IPS DF 6.9 (cell line): ENCODE measurements at places on chromosomes 3 and 15.

DNA sequence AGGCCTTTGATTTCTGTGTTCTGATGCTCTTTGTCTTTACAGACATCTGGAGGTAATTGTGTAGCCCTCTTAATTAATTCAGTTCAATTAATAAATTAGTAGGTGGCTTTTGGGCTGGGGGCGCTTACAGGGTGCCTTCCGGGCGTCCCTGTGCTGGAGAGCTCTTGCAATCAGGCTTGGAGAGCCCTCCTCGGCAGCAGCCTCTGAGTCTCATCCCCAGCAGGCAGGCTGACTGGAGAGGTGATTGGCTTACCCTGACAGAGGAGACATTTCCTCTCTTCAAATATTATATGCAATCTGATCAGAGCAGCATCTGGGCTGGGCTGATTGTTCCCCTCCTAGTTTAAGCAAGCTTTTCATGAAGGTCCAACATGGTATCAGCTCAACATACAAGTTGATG, 250.7 kb downstream of the LPP start:
- H3K4me3 ChIP-seq, result no peak overlapping the region
- H3K27me3 ChIP-seq, result no peaks in the 10 kb centered on the region
- no peaks in the 10 kb centered on the region for H3K36me3 ChIP-seq
- no peaks in the 10 kb centered on the region for H3K4me1 ChIP-seq
- DNase-seq, result no peak
- no peak overlapping the region for H3K27ac ChIP-seq

DNA sequence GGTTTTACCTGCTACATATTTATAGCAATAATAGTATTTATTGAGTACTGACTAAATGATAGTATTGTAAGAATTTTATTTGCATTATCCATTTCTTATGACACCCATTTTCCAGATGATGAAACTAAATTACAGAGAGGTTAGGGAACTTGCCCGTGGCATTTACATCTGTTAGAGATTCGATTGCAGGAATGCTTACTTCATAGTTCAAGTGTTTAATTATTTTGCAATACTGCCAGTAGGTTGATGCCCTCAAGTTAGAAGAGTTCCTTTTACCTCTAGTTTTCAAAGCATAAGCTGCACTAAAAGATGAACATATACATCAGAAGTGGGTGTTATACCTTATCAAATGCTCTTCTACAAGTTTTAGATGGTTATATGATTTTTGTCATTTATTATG, 362.8 kb upstream of the RGMA start:
- no peaks in the 10 kb centered on the region for H3K27me3 ChIP-seq
- no peak for DNase-seq
- no peak overlapping the region for H3K27ac ChIP-seq
- peaks cover 5% of the 10 kb centered on the region; the same call in 1 of the 2 replicates for H3K4me1 ChIP-seq

DNA sequence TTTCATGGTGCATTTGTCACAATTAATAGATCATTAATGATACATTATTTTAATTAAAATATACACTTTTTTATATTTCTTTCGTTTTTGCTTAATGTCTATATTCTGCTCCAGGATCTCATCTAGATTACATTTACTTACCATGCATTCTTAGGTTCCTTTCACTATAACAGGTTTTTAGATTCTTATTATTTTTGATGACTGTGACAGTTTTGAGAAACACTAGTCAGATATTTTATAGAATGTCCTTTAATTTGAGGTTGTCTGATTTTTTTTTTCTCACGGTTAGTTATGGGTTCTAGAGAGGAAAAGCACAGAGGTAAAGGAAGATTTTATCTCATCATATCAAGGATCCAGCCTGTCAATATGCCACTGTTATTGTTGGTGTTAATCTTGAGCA, 595.8 kb upstream of the BCHE start:
- H3K27me3 ChIP-seq, result no peaks in the 10 kb centered on the region
- H3K4me1 ChIP-seq, result no peaks in the 10 kb centered on the region
- no peak overlapping the region for H3K27ac ChIP-seq
- H3K4me3 ChIP-seq, result no peak overlapping the region
- no peak for DNase-seq

- no peak for DNase-seq
- H3K36me3 ChIP-seq, result no peaks in the 10 kb centered on the region
- no peaks in the 10 kb centered on the region for H3K4me1 ChIP-seq
Measured at GRCh38 chr3:117524890-117525289, 815.3 kb downstream of the TUSC7 start.

DNA sequence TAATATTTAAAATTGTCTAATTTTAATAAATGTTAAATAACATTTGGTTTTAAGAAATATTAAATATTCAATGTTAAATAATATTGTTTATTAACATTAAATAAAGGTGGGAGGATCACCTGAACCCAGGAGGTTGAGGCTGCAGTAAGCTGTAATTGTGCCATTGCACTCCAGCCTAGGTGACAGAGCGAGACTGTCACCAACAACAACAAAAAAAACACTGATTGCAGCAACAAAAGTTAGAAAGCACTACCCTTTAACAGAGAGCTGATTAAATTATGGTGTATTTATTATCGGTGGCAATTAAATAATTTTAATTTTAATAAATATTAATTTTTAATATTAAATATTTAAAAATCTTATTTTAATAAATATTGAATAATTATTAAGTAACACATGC, 152.1 kb downstream of the ATG7 start:
- H3K27me3 ChIP-seq, result no peaks in the 10 kb centered on the region
- H3K4me3 ChIP-seq, result no peak overlapping the region
- no peaks in the 10 kb centered on the region for H3K4me1 ChIP-seq
- DNase-seq, result no peak

GRCh38 chr15:90305932-90306331, 40.5 kb downstream of the NGRN start:
- DNase-seq, result no peak
- H3K36me3 ChIP-seq, result no peaks in the 10 kb centered on the region
- no peak overlapping the region for H3K4me3 ChIP-seq
- H3K27ac ChIP-seq, result no peak overlapping the region

GRCh38 chr3:44984335-44984734, 8.3 kb downstream of the EXOSC7 start:
- H3K4me3 ChIP-seq, result no peak overlapping the region
- peaks cover 2% of the 10 kb centered on the region for H3K4me1 ChIP-seq
- H3K36me3 ChIP-seq, result 0 out of 2 replicates have a peak, but pooled peaks cover 3% of the 10 kb centered on the region
- no peak for DNase-seq
- H3K27ac ChIP-seq, result no peak overlapping the region
- H3K27me3 ChIP-seq, result no peaks in the 10 kb centered on the region

DNA sequence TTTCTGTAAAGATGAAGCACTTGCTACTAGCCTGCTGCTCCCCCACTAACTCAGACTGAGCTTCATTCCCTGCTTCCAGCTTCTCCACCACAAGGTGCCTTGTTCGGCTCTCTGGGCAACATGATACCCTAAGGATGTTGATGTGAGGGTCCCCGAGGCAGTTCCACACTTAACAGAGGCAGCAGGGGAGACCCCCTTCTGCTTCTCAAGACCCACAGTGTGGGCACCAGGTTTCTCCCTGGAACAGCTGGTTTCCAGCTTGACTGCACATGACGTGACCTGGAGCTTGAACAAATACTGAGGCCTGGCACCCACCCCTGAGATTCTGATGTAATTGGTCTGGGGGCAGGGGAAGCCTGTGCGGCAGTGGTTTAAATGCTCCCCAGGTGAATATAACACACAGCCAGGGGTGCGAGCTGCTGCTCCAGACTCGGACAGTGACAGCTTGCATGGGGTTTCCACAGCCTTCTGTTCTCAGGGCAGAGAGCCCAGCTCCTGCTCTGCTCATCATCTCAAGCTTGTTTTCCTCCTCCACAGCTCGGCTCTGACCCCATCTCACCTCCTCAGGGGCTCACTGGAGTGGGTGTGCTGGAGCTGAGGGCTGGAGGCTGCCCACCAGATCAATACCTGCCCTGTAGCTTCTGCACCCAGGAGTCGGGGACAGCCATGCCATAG, 95.0 kb upstream of the HACD2 start:
- H3K27ac ChIP-seq, result no peak overlapping the region
- no peak overlapping the region for H3K4me3 ChIP-seq
- peaks cover 4% of the 10 kb centered on the region; the same call in 1 of the 2 replicates for H3K4me1 ChIP-seq
- no peaks in the 10 kb centered on the region for H3K27me3 ChIP-seq
- no peaks in the 10 kb centered on the region for H3K36me3 ChIP-seq
- no peak for DNase-seq

GRCh38 chr3:46566040-46566641, at the start of gene LRRC2:
TSS of gene LRRC2 (minus strand) at chr3:46566302. CDS start at chr3:46551591, 14,711 bp downstream.
- peak within 1 kb of the TSS; percentile 33; the same call in 1 of the 2 replicates for H3K4me3 ChIP-seq
- DNase-seq, result no peak
- peaks cover 1% of the 10 kb centered on the region; the same call in 1 of the 2 replicates for H3K4me1 ChIP-seq
- H3K27me3 ChIP-seq, result no peaks in the 10 kb centered on the region

DNA sequence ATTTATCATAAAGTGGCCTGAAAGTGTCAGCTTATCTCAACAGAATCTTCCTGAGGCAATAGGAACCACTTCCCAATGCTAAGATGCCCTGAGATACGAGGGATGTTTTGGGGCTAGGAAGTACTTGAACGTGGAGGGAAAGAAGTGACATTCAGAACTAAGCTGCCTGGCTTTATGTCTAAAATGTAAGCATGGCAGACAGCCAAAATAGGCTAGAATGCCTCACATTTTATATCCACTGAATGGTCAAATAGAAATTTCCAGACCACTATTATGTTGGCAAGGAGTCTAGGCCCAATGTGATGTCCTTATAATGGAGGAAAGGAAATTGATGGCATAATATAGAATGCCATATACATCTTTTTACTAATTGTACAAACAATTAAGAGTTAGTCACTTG, 154.9 kb downstream of the PEX5L start:
- H3K36me3 ChIP-seq, result no peaks in the 10 kb centered on the region
- no peak for DNase-seq
- no peak overlapping the region for H3K4me3 ChIP-seq
- no peaks in the 10 kb centered on the region for H3K27me3 ChIP-seq

GRCh38 chr15:65558997-65559760, 28.9 kb downstream of the HACD3 start:
- peaks cover 17% of the 10 kb centered on the region; the same call in 1 of the 2 replicates for H3K36me3 ChIP-seq
- DNase-seq, result no peak
- no peak overlapping the region for H3K4me3 ChIP-seq
- no peak overlapping the region for H3K27ac ChIP-seq
- no peaks in the 10 kb centered on the region for H3K27me3 ChIP-seq
- H3K4me1 ChIP-seq, result no peaks in the 10 kb centered on the region

- H3K36me3 ChIP-seq, result no peaks in the 10 kb centered on the region
- H3K27me3 ChIP-seq, result no peaks in the 10 kb centered on the region
Measured at GRCh38 chr3:187385296-187385695, 17.1 kb downstream of the RTP4 start.

- H3K4me1 ChIP-seq, result no peaks in the 10 kb centered on the region
- H3K36me3 ChIP-seq, result no peaks in the 10 kb centered on the region
- no peak overlapping the region for H3K27ac ChIP-seq
- H3K4me3 ChIP-seq, result no peak overlapping the region
- no peak for DNase-seq
Measured at GRCh38 chr3:190497811-190498210, 16.1 kb upstream of the IL1RAP start.

GRCh38 chr3:44510000-44510368, 32.5 kb upstream of the ZNF445 start:
- H3K4me1 ChIP-seq, result peaks cover 2% of the 10 kb centered on the region; the same call in 1 of the 2 replicates
- H3K27ac ChIP-seq, result no peak overlapping the region
- peak overlapping the region; percentile 95 for H3K4me3 ChIP-seq
- no peaks in the 10 kb centered on the region for H3K36me3 ChIP-seq
- no peak for DNase-seq
- H3K27me3 ChIP-seq, result no peaks in the 10 kb centered on the region

- no peaks in the 10 kb centered on the region for H3K4me1 ChIP-seq
- no peaks in the 10 kb centered on the region for H3K36me3 ChIP-seq
- H3K4me3 ChIP-seq, result no peak overlapping the region
- H3K27me3 ChIP-seq, result no peaks in the 10 kb centered on the region
- no peak for DNase-seq
- no peak overlapping the region for H3K27ac ChIP-seq
Measured at GRCh38 chr15:71586463-71586862, 223.9 kb upstream of the NR2E3 start.

DNA sequence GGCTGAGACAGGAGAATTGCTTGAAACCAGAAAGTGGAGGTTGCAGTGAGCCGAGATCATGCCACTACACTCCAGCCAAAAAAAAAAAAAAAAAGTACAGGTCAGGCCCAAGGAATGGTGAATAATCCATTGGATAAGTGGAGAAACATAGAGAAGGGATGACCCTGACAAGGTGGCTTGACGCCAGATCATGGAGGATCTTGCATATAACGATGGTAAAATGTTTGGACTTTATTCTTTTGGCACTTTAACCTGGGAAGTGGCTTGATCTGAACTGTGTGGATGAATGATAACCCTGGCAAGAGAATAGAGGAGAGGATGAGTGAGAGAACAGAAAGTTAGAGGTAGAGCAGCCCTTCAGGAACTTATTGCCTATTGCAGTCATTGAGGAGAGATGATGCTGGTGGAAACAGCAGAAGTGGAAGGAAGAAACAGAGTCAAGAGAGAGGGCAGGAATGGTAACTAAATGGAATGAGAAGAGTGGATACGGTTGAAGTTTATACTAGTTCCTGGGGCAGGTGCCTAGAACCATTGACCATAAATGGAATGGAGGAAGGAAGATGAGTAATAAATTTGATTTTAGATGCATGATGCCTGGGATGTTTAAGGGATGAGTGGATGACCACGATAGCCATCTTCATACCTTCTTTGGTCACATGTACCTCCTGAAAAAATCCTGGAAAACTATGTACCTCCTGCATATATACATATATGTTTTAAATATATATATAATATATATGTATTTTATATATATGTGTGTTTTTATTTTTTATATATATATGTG, 57.8 kb downstream of the BLM start:
- H3K4me3 ChIP-seq, result no peak overlapping the region
- H3K36me3 ChIP-seq, result no peaks in the 10 kb centered on the region
- DNase-seq, result no peak
- H3K27ac ChIP-seq, result no peak overlapping the region
- no peaks in the 10 kb centered on the region for H3K27me3 ChIP-seq
- H3K4me1 ChIP-seq, result no peaks in the 10 kb centered on the region

DNA sequence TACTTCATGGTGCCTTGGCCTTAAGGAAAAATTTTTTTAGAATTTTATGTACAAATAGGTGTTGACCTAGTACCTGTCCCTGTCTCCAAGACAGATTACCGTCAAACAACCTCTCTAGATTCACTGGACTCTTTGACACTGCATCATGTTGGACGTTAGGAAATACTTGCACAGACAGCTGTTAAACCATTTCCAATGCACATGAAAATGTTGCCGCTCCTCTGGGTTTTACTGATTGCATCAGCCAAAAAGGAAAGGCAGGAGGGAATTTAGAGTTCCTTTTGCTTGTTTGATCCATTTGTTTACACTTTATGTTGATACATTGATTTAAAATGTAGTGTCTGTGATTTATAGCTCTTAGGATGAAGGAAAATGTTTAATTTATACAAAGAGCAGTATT, 14.5 kb downstream of the TMEM41A start:
- DNase-seq, result no peak
- H3K27me3 ChIP-seq, result no peaks in the 10 kb centered on the region
- no peaks in the 10 kb centered on the region for H3K4me1 ChIP-seq

- H3K36me3 ChIP-seq, result no peaks in the 10 kb centered on the region
- no peak for DNase-seq
- no peak overlapping the region for H3K27ac ChIP-seq
- H3K4me1 ChIP-seq, result no peaks in the 10 kb centered on the region
- H3K27me3 ChIP-seq, result no peaks in the 10 kb centered on the region
Measured at GRCh38 chr3:66693461-66694031, 192.7 kb upstream of the LRIG1 start.
